ENCODE measurements at places on chromosomes 2 and 18.

GRCh38 chr2:26720322-26721114, 28.0 kb downstream of the KCNK3 start:
- DNase-seq, result peak; percentile 74

GRCh38 chr2:156673981-156674380, 237.8 kb downstream of the GPD2 start:
- no peak for DNase-seq

DNA sequence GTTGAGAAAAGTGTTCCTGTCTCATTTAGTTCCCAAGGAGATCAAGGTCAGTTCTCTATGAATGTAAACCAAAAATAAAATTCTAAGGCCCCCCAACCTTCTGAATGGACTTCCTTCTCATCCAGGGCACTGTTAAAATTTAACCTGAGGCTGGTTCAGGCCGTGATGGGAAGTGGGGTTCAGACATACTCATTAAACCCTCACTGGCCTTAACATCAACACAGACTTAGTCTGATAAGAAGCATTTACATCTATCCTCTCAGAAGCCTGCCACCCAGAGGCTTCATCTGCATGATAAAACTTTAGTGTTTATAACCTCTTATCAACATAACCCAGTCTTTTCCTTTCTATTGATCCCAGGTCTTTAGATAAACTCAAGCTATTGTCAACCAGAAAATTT, 22.4 kb downstream of the ITSN2 start:
- DNase-seq, result no peak

DNA sequence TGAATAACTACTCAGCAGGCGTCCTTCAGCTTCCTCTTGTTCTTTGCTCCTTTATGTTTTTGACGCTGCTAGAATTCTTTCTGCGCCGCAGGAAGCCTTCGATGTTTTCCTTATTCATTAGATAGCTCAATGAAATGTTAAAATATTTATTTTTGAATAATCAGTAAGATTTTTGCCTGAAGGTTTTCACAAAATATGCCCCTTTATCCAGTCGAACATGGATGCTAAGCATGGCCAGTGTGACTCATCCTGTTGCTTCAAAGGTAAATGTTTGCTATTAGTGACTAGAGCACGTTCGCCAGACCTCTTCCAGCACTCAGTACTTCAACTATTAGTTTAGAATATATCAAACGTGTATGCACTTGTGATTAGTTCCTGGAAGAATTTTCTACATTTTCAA, 7.6 kb upstream of the MEIS1 start:
- no peak for DNase-seq

- no peak for DNase-seq
Observed at GRCh38 chr2:67997903-67998302, 64.9 kb downstream of the C1D start.

- peak; percentile 49 for DNase-seq
Observed at GRCh38 chr18:26322890-26323653, 96.8 kb downstream of the TAF4B start.

DNA sequence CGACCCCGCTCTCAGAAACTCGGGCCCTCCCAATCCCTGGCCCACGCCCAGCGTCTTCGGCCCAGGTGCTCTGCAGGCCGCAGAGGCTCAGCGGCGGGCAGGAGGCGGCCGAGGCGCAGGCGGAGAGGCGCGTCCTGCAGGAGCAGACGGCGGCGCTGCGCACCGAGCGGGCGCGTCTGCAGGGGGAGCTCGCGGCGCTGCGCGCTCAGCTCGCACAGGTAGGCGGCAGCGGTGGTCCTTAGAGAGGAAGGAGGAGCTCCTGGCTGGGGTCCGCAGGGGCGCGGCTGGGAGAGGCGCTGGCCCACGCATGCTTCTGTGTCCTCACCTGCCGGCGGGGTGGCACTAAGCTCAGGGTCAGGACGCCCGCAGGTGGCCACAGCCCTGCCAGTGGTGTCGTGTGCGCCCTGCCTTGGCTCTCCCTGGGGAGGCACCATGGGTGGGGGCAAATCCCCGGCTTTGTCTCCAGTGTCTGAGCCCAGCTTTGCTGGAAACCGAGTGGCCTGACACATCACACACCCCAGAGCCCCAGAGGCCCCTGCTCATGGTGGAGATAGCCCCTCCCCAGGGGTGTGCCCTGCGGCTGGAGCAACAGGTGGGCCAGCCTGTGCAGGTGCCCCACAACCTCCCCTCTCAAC, 14.9 kb upstream of the SNED1 start:
- peak; percentile 41 for DNase-seq

DNA sequence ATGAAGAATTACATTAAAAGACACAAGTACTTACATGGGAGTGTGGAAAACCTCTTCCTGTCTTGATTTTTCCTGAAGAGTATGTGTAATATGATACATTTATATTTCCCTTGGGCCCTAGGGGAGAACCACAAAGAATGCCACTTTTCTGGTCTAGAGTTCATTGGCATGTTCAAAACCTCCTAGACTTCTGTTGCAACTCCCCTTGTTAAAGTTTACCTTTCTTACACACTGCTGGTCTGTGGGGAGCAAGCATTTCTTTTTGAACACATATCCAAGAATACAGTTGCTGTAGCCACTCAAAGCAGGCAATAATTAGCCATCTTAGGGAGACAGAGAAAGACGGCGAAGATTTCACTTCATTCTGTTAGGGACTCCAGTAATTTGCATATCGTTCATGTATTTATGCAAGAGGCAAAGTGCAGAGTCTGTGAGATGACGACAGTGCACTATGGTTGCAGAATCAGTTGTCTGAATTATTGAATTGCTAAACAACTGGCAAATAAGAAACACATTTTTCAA, 103.5 kb downstream of the NOL4 start:
- DNase-seq, result peak; percentile 70

- DNase-seq, result no peak
Observed at GRCh38 chr2:66080127-66080526, 354.8 kb upstream of the MEIS1 start.

DNA sequence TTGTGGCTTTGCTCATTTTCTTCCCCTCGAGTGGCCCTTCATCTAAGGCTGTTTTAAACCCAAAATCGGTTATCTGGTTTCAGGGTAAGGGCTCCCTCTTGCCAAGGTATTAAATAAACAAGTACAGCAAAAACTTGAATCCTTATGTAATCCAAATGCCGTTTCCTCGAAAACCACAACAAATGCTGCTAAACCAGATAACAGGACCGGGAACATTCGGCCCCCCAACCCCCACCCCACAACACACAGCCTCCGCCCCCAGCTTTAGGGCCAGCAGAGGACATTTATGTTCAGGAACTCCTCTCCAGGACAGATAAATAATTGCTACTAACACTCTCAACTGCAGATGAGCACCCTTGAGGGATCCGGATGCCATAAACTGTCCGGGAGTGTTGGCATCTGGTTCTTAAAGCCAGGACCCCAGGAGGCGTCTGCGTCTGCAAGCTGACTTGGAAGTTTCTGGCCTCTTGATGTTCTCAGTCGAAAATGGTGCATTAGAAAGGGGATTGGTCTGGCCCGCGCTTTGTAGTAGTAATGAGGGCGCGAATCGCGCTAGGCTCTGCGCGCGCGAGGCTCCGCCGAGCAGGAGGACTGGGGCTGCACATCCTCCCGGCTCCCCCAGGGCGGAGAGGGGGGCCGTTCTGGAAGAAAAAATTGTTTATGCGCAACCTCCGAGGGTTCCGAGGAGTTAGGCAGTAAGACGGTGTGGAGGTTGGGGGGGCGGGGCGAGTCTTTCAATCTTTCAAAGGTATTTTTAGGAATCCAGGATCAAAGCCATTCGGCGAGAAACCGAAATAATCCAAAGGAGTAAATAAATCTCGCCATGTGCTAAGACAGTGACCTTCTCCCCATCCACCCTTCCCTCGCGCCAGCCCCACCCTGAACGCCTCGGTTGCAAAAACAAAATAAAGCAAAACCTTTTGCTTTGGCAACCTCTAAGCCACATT, 3.9 kb upstream of the ID2 start:
- peak; percentile 82 for DNase-seq

- DNase-seq, result no peak
Observed at GRCh38 chr18:27959101-27959500, 217.8 kb downstream of the CDH2 start.

- DNase-seq, result no peak
Observed at GRCh38 chr2:197435598-197436420, 981 bp upstream of the SF3B1 start.

GRCh38 chr2:151157000-151157735, 104.5 kb downstream of the RBM43 start:
- DNase-seq, result peak; percentile 11

- DNase-seq, result no peak
Observed at GRCh38 chr2:113149553-113150257, 22.3 kb downstream of the IL1RN start.

- DNase-seq, result peak; percentile 79
Observed at GRCh38 chr2:219309278-219309677, at the start of gene PTPRN. TSS of gene PTPRN (minus strand) at chr2:219309401. CDS start at chr2:219309332, 69 bp downstream.

GRCh38 chr2:67574230-67574629, 177.1 kb downstream of the ETAA1 start:
- peak; percentile 90 for DNase-seq

- DNase-seq, result no peak
Observed at GRCh38 chr2:10721396-10722251, at the start of gene ATP6V1C2. TSS of gene ATP6V1C2 (plus strand) at chr2:10721630. CDS start at chr2:10722850, 1,220 bp downstream.

DNA sequence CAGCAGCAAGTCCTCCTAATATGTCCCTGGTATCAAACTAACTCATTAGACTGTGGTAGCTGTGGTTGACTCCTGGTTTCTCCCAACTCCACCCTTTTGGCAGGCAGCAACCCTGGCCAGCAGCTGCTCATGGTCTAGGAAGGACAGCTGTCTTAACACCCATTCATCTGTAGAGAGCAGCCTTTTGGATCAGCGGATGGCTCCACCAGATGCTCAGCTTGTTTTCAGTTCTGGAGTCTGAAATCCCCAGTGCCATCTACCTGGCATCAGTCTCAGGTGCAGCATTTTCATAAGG, 100.5 kb downstream of the SPOPL start:
- peak; percentile 3 for DNase-seq

DNA sequence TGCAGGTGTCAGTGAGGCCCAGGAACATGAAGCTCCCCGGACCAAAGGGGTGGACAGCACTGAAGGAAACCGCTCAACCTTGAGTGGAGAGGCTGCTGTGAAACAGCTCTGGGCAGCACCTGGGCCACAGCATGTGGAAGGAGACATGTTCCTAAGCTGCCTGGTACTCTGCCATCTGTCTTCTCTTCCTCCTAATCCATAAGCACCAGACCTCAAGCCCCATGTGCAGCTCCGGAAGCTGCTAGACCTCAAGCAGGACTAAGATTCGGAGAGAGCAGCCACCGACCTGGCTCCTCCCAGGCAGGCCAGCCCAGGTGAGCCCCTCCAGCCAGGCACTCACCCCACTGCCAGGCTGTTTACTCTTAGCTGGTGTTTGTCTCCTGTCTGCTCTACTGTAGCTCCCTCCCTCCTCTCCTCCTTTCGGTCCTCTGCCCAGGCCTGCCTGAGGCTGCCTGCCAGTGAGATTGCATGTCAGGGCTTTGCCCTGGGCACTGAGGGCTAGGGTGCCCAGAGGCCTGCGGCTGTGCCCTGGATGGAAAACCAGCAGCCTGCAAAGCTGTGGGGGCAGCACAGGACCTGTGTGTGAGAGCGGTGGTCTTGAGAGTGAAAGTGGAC, 53.7 kb downstream of the BCL11A start:
- DNase-seq, result no peak

GRCh38 chr2:212940816-212941215, 210.6 kb downstream of the IKZF2 start:
- peak; percentile 59 for DNase-seq

GRCh38 chr2:8586457-8587051, 95.3 kb upstream of the ID2 start:
- no peak for DNase-seq

- no peak for DNase-seq
Observed at GRCh38 chr2:54310961-54311360, 54.9 kb upstream of the TSPYL6 start.

GRCh38 chr2:210460322-210461227, 16.0 kb downstream of the LANCL1 start:
- no peak for DNase-seq

- no peak for DNase-seq
Observed at GRCh38 chr2:230873661-230874401, 9.1 kb downstream of the ITM2C start.

- no peak for DNase-seq
Observed at GRCh38 chr2:174633623-174633930, 36.0 kb upstream of the WIPF1 start.

DNA sequence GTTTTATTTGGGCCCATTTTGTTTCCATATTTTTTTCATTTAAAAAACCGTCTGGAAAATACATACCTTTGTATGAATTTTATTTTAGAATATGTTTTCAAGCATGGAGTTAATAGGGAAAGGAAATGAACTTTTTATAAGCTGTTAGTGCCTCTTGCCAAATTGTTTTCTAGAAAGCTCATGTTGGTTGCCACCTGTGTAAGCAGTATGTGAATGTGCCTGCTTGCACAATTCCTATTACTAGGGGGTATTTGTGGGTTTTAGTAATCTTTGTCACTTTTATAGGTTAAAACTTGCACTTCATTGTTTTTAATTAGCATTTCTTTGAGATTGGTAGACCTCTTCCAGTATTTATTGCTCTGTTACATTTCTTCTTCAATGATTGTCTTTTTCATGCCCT, 107.3 kb downstream of the TANC1 start:
- peak; percentile 61 for DNase-seq

Data from astrocyte (in vitro differentiated cells and primary cell).